Motor neuron (in vitro differentiated cells): ENCODE measurements at places on chromosomes 16 and 17. TPM values are rescaled to one million over a fixed set of nuclear protein-coding genes. Genes with fewer than 3 reads are reported as not detected.

SMPD3 gene
- 24.9 and 27.2 TPM in 2 replicates for total RNA-seq

SLC47A1 gene
- 0.53 and 0.81 TPM in 2 replicates for total RNA-seq

HBM gene
- not detected in 2 replicates for total RNA-seq

NPIPA8 gene
- total RNA-seq: 0.19 TPM in 1 of 2 replicates, not detected in the other

ACE gene
- 3.2 and 3.5 TPM in 2 replicates for total RNA-seq

DCAF7 gene
- total RNA-seq: 72.9 and 74.0 TPM in 2 replicates

PERCC1 gene
- total RNA-seq: 1.2 TPM in 1 of 2 replicates, not detected in the other

KLHL10 gene
- total RNA-seq: 0.44 and 0.71 TPM in 2 replicates

G6PC3 gene
- 43.6 and 51.8 TPM in 2 replicates for total RNA-seq

ANKRD40CL gene
- 0.33 and 0.50 TPM in 2 replicates for total RNA-seq

ABCC11 gene
- 0.92 and 0.97 TPM in 2 replicates for total RNA-seq

ADAMTS18 gene
- total RNA-seq: 0.96 TPM in 1 of 2 replicates, not detected in the other

TAT gene
- 0.09 and 1.9 TPM in 2 replicates for total RNA-seq

MPO gene
- total RNA-seq: 0.18 and 0.73 TPM in 2 replicates

CCDC78 gene
- total RNA-seq: 25.1 and 26.1 TPM in 2 replicates

TMEM235 gene
- not detected in 2 replicates for total RNA-seq

SGF29 gene
- 23.6 and 27.0 TPM in 2 replicates for total RNA-seq

AIPL1 gene
- not detected in 2 replicates for total RNA-seq

FN3K gene
- 4.5 and 5.0 TPM in 2 replicates for total RNA-seq

KRTAP9-8 gene
- total RNA-seq: not detected in 2 replicates
